ENCODE measurements at places on chromosomes 4 and X. TPM values are rescaled to one million over a fixed set of nuclear protein-coding genes. Genes with fewer than 3 reads are reported as not detected.

DNA sequence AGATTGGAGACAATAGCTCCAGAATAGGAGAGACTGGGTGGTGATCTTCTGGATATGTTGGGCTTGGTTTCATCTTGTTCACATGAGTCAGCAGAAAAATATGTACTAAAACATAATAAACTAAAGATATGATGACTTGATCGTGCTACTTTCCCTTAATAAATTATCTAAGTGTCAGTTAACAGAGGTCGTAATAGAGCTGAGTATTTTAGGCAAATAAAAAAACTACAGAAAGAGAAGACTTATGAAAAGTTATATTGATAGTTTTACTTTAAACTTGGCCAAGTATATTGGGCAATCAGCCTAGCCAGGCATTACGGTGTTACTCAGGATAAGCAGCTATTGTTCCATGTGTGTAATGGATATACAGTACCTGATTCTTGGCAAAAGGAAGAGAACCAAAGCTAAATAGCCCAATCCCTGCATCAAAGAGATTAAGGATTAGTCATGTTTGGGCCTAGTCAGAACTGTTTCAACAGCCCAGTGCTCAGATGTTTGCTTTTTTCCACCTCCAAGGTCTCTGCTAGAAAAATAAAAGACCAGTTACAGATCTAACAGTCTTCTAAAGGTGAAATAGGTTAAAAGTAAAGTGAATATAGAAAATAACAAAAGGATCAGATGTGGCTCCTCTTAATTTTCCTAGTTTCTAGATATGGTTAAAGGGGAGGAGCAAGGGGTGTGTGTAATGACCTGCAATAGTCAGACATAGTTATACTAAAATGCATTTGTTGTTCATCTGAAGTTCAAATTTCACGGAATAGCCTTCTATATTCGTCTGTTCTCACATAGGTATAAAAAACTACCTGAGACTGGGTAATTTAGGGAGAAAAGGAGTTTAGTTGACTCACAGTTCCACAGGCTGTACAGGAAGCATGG, 262.6 kb downstream of the ADGRL3 start:
- H3K4me3 ChIP-seq, result no peak overlapping the region
- H3K27ac ChIP-seq, result no peak overlapping the region
- DNase-seq, result no peak
- no peaks in the 10 kb centered on the region for H3K27me3 ChIP-seq
- no peaks in the 10 kb centered on the region for H3K4me1 ChIP-seq
- H3K36me3 ChIP-seq, result no peaks in the 10 kb centered on the region

- H3K4me3 ChIP-seq, result no peak overlapping the region
- H3K27ac ChIP-seq, result no peak overlapping the region
- H3K4me1 ChIP-seq, result no peaks in the 10 kb centered on the region
- no peaks in the 10 kb centered on the region for H3K27me3 ChIP-seq
These were observed 8.9 kb downstream of the MID2 start for GRCh38 chrX:107834275-107835201.

DNA sequence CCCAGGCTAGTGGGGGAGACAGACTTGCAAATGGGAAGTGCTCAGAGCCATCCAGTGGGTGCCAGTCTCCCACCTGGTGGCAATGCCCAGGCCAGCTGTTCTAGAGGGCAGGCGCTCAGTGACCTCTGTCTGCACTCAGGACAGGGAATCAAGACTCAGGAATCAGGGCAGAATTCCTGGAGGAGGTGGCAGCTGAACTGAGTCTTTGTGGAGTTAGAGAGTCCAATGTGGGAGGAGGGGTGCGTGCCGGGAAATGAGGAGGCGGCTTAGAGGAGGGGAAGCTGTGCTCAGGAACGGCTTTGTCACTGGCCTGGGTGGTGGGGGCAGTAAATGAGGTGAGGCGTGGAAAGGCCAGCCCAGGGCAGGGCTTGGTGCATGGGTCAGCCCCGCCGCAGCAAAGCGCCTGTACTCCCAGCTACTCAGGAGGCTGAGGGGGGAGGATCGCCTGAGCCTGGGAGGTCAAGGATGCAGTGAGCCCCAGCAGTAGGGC, 31.3 kb upstream of the SORCS2 start:
- no peaks in the 10 kb centered on the region for H3K36me3 ChIP-seq
- H3K27me3 ChIP-seq, result peaks cover 41% of the 10 kb centered on the region
- no peak overlapping the region for H3K4me3 ChIP-seq
- H3K27ac ChIP-seq, result no peak overlapping the region
- no peaks in the 10 kb centered on the region for H3K4me1 ChIP-seq

- no peak for DNase-seq
- H3K36me3 ChIP-seq, result no peaks in the 10 kb centered on the region
- H3K4me1 ChIP-seq, result no peaks in the 10 kb centered on the region
- H3K4me3 ChIP-seq, result no peak overlapping the region
- H3K27me3 ChIP-seq, result no peaks in the 10 kb centered on the region
These were observed 667.4 kb upstream of the NDST4 start for GRCh38 chr4:115780835-115781234.

Gene MAGEA11
- total RNA-seq, result not detected

Gene DCLK2
- not detected for total RNA-seq

Gene PITX2
- not detected for total RNA-seq

Gene ASB12
- total RNA-seq, result not detected

Gene DCAF12L2
- total RNA-seq, result not detected

Gene SAGE1
- total RNA-seq, result not detected
